Activated T-helper 1 cell treated with anti-CD3 and anti-CD28 coated beads, Interleukin-2, amount 50 U/mL, for 16 hours (primary cell): ENCODE measurements at places on chromosomes 7 and 10.

- DNase-seq = no peak
Observed at GRCh38 chr10:30495687-30496086, 61.7 kb downstream of the MAP3K8 start.

DNA sequence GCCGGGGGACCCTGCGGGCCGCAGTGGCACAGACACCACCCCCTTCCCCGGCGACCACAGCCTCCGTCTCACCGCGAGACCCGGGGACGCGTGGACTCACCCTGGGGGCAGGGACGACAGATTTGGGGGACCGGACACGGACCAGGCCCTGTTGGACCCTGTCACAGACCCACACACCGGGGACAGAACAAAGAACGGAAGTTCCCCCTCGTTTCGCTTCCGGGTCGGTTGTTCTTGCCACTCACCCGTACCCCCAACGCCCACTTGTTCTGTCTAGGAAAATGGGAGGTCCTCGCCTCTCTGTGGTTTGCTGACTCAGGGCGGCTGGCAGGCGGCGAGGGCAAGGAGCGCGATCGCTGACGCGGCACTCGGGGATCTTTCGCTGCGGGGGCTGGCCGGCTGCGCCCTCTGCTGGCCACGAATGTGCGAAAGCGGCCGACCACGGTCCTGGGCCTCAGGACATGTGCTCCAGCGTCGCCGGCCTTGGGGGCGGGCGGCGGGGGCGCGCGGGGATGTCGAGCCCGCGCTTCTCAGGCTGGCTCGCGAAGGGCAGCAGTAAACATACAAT lies at the start of gene ZNF3:
ZNF3 (minus strand) TSS at position 189 of the 568 bp plus-strand sequence. CDS start 4,366 bp downstream, outside the sequence.
- peak; percentile 93 for DNase-seq

DNA sequence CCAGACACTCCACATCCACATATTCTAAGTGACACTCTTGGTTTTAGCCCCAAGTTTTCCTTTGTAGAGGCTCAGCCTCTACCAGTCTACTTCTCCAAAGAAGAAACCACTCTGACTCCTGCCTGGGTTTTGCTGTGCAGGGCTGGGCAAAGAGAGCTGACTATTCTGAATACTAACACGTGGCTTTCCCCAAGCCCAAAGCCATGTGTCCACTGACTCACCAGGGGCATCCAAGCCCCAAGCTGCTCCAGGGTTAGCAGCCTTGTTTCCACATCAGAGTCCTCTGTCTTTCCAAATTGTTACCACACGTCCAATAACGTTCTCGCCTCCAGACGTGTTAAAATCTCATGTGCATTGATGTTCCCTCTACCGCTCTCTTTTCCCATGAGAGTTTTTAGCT lies 8.7 kb downstream of the GALNTL5 start:
- DNase-seq = no peak

DNA sequence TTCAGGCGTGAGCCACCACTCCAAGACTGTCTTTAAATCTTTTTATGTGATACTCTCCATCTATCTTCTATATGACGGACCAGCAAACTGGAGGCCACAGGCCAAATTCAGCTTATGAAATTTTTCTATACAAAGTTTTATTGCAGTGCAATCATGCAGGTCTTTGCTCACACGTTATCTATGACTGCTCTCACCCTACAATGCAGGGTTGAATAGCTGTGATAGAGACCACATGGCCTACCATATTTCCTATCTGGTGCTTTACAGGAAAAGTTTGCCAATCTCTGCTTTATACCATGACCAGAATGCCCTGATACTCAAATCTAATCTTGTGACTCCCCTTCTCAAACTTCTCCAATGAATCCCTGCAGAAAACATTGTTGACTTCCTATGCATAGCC lies 89.5 kb upstream of the ACBD5 start:
- no peak for DNase-seq

DNA sequence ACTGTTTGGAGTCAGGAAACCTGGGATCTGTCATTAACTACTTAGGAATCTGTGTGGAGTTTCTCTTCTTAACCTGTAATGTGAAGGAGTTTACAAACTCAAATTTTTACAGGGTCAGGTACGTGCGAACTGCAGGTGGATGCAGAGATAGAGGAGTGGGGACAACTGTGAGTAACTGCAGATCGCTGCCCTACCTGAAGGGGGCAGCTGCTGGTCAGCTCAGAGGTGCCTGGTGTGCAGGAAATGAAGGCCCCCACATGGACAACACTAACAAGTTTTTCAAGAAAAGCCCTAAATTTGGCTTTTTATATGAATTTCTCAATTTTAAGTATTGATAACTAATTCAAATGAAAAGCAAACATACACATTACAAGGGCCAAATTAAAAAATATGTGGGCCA lies 380.0 kb downstream of the REEP3 start:
- no peak for DNase-seq

DNA sequence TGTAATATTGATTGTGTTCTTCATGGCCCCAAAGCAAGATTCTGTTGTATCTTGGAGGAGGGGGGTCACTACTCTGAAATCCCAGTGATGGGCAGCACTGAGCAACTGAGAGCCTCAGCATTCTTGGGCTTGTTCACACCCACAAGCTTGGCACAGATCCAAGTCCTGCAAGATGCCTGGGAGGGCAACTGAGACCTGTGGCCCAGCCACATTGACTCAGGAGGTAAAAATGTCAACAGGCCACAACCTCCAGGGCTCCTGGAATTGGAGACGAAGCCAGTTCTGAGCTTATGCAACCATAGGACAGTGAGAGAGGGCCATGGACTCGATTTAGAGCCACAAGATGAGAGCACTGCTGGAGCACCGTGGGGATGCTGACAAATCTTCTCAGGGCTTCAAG lies 3.1 kb upstream of the DOCK1 start:
- DNase-seq = no peak

DNA sequence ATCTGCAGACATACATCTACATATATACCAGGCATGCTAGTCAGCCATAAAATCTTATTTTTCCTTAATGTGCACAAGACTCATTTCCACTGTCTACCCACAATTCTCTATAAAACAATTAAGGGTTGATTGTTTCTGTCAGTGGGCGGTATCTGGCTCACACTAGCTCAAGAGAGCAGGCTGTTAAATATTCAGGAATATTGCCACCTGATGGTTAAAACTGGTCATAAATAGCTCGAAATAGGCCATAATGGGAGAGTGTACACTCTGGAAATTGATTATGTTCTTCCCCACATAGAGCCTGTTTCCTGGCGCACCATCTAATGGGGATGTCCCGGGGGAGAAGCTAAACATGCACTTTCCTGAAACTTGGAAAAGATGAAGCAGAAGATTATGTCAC lies 620.6 kb upstream of the ANKRD30A start:
- DNase-seq = no peak

DNA sequence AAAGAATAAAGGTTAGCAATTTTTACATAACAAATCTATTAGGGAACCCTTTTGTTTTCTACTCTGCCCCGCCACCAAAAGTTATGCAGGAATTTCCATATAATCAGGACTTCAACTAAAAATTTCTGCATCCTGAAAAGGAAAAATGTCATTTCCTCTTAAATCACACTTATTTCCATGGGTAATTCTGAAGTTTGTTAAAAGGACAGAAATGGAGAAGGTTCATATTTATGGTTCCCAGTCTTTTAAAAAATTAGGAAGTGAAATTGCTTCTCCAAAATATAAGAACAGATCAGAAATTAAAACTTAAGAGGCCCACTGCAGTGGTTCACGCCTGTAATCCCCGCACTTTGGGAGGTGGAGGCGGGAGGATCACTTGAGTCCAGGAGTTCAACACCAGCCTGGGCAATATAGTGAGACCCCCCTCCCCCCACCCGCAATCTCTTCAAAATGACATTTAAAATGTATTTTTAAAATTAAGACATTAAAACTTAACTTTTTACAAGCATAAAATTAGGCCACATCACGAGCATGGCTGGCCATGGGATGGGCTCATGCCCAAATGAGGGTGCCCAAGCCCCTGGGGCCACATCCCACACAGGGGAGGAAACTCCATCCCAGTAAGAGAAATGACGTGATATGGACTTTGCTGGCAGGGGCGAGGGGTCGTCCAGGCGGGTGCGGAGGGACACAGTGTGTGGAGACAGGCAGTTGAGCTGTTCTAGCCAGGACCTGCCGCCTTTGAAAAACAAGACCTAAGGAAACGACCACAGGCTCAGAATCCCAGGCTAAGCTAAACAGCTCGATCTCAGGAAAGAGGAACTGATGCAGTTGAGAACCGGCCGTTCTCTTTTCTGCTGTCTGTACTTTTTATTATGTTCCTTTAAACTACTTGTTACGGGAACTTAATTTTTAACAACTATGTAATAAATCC lies 51.3 kb upstream of the NFE2L3 start:
- no peak for DNase-seq
